Cerebellar nuclear complex (tissue), 1 donor: ENCODE measurements at places on chromosomes 6 and 20.

- DNase-seq = no peak
Observed at GRCh38 chr6:54992789-54993188, 146.2 kb downstream of the FAM83B start.

- DNase-seq = no peak
Observed at GRCh38 chr20:58420798-58421496, 31.9 kb downstream of the VAPB start.

- no peak for DNase-seq
Observed at GRCh38 chr20:30288346-30288745, 969.1 kb upstream of the DEFB115 start.

DNA sequence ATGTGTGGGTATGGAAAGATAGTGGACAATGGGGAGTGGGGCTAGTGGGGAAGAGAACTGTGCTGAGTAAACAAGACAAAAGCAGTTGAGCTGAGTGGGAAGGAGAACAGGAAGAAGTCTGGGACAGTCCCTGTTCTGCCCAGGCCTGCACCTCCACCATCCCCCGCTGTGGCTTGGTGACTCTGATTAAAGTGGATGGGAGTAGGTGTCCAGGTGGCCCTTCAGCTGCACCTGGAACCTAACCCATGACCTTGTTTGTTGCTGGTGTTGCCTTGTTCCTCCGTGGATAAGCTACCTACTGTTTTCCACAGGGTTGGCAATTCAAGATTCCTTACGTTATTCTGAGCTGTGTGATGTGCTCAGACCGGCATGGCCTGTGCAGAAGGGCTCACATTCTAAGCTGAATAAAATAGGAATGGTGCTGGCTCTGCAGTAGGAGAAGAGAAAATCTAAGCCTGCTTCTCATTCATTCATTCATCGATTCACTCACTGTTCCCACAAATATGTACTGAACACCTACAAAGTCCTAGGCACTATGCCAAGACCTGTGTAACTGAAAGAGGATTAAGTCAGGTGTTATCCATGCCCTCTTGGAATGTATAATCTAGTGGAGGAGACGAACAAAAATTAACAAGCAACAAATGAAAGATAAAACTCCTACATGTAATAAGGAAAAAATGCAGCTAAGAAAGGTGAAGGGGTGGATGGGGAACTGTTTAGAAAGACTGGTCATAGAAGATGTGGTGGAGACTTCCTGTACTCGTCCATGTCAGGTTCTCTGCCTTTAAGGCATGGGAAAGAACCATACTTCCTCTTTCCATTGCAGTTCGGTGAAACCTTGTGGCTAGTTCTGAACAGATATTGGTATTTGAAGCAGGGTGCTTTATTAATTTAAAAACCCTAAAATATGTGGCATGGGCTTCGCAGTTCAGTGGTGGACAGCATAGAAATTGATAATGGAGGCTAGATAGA is 10.1 kb upstream of the CALHM6 start:
- no peak for DNase-seq

- DNase-seq = no peak
Observed at GRCh38 chr20:19317237-19318069, 105.0 kb downstream of the SLC24A3 start.

- DNase-seq = no peak
Observed at GRCh38 chr6:7417684-7418083, 28.1 kb downstream of the RIOK1 start.

GRCh38 chr20:50359607-50360217 is 150.5 kb upstream of the PTPN1 start:
- no peak for DNase-seq

DNA sequence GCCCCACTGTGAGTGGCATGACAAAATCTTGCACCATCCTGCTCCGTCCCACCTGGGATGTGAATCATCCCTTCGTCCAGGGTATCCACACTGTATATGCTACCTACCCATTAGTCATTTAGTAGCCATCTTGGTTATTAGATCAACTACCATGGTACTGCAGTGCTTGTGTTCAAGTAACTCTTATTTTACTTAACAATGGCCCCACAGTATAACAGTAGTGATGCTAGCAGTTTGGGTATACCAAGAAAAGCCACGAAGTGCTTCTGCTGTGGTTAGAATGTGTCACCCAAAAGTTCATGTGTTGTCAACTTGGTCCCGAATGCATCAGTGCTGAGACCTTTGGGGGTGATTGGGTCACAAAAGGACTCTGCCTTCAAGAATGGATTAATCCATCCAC is 11.7 kb downstream of the OSER1 start:
- DNase-seq = no peak

DNA sequence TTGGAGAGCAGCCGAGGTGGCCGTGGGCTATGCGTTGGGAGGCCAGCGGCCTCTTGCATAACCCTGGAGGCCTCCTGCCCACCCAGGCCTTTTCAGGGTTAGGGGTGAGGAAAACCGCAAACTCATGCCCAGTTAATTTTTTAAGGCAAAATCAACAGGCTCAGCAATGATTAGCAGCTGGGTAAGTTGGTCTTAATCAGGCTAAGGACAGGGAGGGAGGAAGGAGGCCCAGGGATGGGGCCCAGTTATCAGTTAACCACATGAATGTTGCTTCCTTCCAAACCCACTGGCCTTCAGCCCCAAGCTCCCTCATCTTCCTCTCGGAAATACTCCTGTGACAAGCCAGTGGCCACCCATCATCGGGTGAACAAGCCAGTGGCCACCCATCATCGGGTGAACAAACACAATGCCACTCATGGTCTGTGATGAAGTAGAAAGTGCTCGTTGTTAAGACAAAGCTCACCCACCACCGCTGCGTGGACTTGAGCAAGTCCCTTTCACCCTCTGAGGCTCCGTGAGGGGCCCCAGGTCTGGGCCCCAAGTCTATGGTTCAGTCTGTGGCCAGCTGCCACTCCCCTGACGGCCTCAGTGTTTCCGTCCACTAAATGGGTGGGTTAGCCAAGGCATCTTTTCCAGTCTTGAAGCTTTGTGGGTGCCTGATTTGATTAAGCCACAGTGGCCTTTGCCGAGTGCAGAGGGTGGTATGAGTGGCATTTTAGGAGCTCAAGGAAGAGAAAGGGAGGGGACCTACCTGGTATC is 39.4 kb downstream of the HNF4A start:
- DNase-seq = no peak

- DNase-seq = no peak
Observed at GRCh38 chr6:56580271-56580670, 62.4 kb downstream of the DST start.

- no peak for DNase-seq
Observed at GRCh38 chr6:52207066-52207465, 20.9 kb downstream of the IL17A start.

DNA sequence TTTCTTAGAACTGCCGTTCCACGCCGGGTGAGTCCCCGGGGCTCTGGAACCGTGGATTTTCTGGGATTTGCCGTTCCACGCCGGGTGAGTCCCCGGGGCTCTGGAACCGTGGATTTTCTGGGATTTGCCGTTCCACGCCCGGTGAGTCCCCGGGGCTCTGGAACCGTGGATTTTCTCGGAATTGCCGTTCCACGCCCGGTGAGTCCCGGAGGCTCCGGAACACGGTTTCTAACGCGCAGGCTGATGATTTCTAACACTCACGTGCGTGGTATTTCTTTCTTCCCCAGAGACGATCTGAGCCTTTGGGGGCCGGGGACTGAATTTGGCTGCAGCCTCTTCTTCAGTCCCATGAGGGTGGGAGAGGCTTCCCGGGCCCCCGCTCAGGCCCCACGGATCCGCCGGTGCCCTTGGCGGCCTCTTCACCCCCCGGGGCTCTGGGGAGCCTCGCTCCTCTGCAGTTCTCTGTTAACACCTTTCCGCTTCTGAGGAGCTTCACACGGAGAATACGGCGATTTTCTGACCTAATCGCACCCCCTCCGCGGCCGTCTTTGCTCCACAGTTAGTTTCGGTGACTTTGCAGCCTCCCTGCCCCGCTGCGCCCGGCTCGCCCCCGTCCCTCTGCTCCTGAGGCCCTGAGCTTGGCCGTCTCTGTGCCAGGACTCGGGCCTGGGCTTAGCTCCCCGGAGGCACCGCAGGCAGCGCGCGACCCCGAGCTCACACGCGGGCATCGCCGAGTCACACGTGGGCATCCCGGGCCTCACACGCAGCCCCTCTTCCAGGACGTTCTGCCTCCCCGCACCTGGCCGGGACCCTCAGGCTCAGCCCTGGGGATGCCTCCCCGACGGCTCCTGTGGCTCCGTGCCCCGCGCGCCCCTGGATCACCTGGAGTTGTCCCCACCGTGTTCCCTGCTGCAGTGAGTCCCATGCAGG is 7.2 kb upstream of the KIF25 start:
- DNase-seq = no peak

DNA sequence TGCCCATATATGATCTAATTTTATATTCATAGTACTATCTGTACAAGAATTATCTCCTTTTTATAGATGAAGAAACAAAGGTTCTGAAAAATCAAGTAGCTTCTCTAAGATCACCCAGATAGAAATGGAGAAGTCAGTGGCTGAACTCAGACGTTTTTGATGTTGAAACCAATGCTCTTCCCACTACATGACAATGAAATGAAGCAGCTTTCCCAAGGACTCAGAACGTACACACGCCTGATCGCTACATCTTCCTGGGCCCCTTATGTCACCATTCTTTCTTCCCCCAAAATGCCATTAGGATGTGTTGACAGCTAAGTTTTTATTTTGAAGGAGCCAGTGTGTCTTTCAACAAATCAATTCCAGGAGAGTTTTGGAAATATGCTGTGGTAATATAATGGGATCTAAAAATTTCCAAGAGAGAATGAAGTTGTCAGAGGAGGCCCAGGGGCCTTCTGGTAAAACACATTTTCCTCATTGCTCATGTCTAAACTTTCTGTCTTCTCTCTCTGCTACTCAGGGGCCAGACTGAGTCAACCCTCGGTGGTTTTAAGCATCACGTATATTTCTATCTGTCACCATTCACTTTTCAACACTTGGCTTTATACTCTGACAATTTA is 98.1 kb upstream of the COL21A1 start:
- no peak for DNase-seq

DNA sequence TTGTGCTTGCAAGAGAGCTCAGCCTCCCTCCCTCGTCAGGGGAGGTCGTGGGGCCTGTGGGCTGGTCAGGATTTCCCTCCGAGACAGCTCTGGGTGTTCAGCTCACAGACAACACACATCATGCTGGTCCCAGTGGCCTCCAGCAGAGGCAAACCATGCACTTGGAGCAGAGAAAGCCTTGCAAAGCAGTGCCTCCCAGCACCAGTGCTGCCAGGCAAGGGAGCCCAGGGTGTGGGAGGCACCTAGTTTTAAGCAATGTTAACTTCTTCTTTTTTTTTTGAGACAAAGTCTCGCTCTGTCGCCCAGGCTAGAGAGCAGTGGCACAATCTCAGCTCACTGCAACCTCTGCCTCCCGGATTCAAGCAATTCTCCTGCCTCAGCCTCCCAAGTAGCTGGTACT is 34.0 kb upstream of the INSM1 start:
- no peak for DNase-seq

GRCh38 chr20:59179988-59180387 is 16.4 kb downstream of the ZNF831 start:
- no peak for DNase-seq

GRCh38 chr20:25071734-25072133 is 10.2 kb downstream of the VSX1 start:
- DNase-seq = no peak

DNA sequence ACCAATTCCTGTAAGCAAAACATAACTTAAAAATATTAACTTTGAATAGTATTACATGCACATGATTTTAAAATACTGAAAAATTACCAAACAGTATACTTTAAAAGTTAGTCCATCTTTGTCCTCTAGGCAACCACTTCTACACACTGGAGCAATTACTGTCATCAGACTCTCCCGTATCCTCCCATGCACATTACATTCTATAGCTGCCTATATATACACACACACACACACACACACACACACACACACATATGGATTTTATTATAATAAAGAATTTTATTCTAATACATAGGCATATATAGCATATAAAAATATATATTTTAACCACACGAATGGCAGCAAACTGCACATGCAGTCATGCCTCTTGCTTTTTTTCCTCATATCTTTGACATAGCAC is 8.2 kb downstream of the REV3L start:
- DNase-seq = no peak

DNA sequence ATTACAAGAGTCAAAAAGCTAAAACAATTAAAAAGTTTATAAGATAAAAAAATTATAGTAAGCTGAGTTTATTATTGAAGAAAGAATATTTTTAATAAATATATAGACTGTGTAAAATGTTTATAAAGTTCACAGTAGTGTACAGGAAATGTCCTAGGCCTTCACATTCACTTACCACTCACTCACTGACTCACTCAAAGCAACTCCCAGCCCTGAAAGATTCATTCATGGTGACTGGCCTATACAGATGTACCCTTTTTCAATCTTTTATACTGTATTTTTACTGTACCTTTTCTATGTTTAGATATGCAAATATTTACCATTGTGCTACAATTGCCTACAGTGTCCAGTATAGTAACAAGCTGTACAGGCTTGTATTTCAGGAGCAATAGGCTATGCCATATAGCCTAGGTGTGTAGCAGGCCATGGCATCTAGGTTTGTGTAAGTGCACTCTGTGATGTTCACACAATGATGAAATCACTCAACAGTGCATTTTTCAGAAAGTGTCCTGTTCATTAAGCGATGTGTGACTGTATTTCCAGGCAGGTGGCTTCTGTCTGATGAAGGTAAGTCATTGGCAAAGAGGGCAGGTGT is 130.2 kb downstream of the BTBD3 start:
- no peak for DNase-seq

GRCh38 chr6:9360881-9361280 is 925.5 kb upstream of the SLC35B3 start:
- DNase-seq = no peak

DNA sequence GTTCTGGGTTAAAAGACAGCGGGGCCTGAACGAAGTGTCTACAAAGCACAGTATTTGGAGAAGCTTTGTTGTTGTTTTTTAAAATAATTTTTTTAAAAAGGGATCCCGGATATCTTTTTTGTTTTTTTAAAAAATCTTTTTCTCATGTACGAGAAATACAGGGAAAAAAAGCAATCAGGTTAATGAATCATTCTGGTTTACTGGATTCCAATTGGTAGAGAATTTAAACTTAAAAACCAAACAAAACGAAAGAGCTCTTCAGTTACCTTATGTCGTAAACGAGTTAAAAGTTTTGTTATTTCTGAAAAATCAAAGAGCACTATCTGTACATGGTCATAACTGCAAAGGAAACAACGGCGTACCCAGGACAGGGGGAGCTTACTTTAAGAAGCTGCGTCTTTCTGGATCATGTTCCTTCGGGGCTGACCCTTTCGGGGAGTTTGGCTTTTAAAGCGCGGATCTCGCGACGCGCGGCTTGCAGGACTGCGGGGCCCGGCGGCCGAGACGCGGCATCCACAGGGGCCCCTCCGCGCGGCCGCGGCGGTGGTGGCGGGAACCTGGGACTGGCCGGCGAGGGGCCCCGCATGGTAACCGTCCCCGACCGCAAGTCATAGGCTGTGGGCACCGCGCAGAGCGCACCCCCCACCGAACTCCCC is 927 bp downstream of the IL20RA start:
- DNase-seq = no peak
